HepG2 (cell line): ENCODE measurements at places on chromosomes 11 and 22.
A peak's percentile ranks its signal among the peaks of the same experiment; 100 is the strongest.

DNA sequence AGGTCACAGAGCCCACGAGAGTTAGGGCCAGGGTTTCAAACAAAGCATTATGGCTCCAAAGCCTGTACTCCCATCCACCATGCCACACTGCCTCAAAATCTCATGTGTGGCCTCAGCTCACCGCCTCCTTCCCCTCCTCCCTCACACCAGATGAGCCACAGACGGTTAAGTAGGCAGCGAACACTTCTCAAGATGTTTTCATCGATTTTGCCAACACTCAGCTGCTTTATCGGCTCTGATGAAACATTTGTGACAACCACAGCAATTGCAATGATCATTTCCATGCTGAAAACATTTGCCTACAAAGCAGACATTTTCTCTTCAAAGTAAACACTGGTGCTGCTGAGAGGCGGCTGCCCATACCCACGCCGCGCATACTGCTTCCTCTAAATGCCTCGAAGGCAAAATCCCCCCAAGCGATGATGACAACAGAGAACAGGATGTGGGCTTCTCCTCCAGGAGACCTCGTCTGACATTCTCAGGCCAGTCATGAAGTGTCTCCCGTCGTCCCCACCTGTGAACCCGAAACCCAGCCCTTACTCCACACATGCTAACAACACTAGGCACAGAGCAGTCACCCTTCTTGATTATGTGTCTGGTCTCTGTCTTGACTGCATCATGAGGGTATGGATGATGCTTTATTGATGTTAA lies 599.2 kb downstream of the SOX6 start:
- DNase-seq: no peak

DNA sequence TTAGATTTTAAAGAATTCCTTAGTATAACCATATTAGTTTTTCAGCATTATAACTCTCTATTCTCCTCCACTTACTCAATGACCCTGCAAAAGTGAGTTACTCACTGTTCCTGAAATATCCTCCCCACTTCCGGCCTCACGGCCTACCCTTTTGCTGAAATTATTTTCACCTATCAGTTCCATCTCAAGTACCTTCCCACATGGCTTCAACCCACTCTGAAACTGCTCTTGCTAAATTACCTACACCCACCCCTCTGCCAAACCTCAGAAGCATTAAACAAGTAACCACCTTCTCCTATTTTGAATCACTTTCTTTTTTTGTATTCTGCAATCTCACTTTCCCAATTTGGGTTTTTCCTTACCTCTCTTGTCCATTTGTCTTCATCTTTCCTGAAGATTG lies 37.7 kb downstream of the OR5P2 start:
- no peak for DNase-seq

DNA sequence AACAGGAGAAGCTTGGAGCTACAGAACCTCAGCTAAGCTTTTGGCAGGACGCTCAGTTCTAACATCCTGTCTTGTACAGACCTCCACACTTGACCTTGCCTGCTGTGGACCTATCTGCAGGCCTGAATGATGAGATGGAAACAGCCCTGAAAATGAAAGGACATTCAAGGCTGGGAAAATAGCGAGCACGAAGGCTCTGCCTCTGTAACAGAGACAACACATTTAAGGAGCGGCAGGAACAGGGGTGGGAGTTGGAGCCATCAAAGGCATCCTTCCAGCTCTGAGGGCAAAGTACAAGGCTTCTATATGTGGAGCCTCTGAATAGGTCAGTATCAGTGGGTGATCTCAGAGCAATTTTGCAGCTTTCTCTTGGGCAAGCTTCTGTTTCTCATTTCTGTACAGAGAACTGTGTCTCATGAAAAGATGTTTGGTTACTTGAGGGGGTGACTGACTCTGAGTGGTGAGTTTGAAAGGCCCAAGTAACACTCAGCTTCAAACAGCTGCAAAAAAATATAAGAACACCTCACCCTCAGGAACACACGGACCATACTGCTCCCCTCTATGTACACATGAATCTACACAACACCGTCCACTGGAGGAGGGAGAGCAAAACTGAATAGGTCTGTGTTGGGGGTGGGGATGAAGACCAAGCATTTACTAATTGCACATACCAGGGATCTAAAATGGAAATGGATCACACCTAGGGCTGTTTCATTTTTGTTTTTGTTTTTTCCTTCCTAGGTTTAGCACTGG lies 101.6 kb downstream of the CCDC81 start:
- DNase-seq: peak; percentile 89

GRCh38 chr11:3665336-3666022 lies 5.7 kb downstream of the CHRNA10 start:
- DNase-seq: no peak

DNA sequence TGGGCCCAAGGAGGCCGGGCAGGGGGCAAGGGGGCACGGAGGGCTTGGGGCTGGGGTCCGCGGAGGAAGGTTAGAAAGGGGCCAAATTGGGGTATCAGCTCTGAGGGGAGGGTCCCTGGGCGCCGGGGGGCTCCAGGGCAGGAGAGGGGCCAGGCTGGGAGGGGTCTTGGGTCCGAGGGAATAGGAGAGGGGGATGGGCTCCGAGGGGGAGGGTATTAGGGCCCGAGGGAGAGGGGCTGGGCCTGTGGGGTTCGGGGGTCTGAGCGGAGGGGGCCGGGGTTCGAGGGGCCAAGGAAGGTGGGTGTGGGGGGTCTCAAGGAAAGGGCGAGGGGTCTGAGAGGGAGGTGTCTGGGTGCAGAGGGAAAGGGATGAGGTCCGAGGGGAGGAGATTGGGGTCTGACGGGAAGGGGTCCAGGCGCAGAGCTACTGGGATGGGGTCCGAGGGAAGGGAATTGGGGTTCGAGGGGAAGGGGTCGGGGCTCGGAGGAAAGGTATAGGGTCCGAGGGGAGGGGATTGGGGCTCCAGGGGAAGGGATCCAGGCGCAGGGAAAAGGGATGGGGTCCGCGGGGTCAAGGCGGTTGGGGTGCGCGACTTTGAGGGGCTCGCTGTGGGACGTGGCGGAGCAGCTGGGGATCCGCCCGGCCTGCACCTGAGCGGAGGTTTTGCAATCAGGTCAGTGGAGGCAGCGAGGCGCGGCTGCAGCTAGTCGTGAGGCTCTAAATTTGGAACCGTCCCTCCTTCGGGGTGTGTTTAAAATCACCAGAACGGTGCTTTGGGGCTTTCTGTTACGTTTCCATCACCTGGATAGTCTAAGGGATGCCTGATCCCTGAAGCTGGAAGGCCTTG lies 728 bp downstream of the CTTN start:
- no peak for DNase-seq
